ENCODE measurements at places on chromosomes 7 and 10. TPM values are rescaled to one million over a fixed set of nuclear protein-coding genes. Genes with fewer than 3 reads are reported as not detected.

The FAM171A1 gene
- total RNA-seq = 80.1 TPM

The PLCE1 gene
- total RNA-seq = 0.13 TPM

The TMEM196 gene
- total RNA-seq = not detected

The CPA2 gene
- total RNA-seq = not detected

The MEOX2 gene
- 34.8 TPM for total RNA-seq

The ZNRF2 gene
- total RNA-seq = 5.4 TPM

Data from mammary microvascular endothelial cell (primary cell).